HepG2 (cell line): ENCODE measurements at places on chromosomes 2 and 18. TPM values are rescaled to one million over a fixed set of nuclear protein-coding genes. Genes with fewer than 3 reads are reported as not detected.

The IL36RN gene
- not detected in 2 replicates for total RNA-seq

The ZNF532 gene
- not detected in 2 replicates for total RNA-seq

The CCL20 gene
- total RNA-seq = 136 and 223 TPM in 2 replicates

The CYTIP gene
- total RNA-seq = not detected in 2 replicates

The LCT gene
- total RNA-seq = not detected in 2 replicates

The ITPRID2 gene
- 61.4 and 62.3 TPM in 2 replicates for total RNA-seq

- no peak for DNase-seq
Observed at GRCh38 chr18:13612196-13612997, 114.0 kb downstream of the FAM210A start.

- no peak for DNase-seq
Observed at GRCh38 chr2:118841450-118841827, 6.0 kb downstream of the EN1 start.

DNA sequence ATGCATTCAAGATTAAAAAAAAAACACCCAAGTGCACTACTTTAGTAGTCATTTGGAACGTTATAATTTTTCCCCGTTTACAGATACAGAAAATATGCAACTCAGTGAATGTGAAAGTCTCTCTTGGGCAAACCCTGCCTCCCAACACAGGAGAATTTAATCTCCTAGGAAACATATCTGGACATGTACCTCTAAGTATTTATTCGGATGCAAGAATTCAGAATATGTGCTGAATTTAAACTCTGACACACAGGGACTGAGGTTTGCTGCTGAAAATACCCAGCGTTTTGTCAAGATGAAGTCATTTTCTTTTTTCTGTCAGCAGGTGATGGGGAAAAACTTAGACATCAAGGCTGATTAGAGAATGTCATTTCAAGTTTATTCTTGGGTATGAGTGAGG lies 105.4 kb downstream of the ACKR3 start:
- no peak for DNase-seq

GRCh38 chr2:222280795-222281194 lies 18.0 kb downstream of the PAX3 start:
- DNase-seq = no peak

DNA sequence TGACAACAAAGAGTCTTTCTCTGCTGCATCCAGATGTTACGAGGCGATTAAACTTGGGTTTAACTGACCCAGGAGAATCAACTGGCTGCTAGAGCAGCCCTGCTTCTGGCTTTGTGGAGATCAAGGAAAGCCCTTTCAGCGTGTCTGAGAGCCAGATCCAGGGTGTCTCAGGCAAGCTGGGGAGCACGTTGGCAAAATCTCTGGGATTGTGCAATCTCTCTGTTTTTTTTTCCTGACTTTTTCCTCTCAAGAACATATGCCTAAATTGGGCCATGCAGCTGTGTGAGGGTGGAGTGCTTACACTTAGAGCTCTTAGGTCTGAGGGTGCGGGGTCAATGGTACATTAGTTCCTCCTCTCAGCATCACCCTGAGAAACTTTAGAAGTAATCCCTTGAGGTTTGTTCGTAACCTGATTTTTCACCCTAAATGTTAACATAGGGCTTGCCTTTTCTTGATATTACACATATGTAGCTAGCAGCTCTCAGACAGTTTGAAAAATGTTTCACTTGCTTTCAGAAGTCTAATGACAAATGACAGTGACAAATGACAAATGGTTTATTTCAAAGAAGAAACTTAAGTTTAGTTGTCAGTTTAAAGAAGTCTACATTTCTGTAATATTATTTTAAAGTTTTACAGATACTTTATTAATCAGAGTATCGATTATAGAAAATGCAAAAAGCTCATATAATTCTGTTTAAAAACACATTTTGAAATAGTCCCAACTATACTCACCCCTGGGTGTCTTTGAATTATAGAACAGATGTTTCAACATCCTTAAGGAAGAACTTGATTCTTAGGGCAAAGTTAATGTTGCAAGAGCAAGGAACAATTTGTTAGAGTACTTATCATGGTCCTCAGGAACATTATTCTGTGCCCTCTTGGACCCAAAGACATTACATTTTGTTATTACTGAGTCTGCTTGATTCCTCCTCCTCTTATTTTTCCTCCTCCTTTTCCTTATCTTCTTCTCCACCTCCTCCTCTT lies 38.4 kb upstream of the ZSWIM2 start:
- no peak for DNase-seq
